ENCODE measurements at places on chromosomes 5 and 9.

DNA sequence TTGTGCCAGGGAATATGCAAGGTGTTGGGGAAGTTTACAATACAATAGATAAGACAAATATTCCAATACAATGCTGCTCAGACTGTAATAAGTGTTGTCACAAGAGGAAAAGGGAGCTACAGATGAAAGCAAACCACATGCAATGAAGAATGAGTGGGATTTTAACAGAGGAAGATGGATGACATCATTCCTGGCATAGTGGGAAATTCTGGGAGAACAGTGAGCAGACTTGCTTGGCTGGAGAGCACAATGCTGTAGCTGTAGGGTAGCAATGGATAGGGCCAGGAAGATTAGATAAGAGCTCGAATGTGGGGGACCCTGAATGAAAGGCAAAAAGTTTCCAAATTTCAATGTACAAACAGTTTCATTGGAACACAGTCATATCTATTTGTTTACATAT is 9.5 kb upstream of the DPYSL3 start:
- no peak for DNase-seq

GRCh38 chr5:171050916-171051315 is 189.1 kb downstream of the RANBP17 start:
- no peak for DNase-seq

GRCh38 chr5:91850031-91850430 is 466.9 kb upstream of the ARRDC3 start:
- DNase-seq, result no peak

DNA sequence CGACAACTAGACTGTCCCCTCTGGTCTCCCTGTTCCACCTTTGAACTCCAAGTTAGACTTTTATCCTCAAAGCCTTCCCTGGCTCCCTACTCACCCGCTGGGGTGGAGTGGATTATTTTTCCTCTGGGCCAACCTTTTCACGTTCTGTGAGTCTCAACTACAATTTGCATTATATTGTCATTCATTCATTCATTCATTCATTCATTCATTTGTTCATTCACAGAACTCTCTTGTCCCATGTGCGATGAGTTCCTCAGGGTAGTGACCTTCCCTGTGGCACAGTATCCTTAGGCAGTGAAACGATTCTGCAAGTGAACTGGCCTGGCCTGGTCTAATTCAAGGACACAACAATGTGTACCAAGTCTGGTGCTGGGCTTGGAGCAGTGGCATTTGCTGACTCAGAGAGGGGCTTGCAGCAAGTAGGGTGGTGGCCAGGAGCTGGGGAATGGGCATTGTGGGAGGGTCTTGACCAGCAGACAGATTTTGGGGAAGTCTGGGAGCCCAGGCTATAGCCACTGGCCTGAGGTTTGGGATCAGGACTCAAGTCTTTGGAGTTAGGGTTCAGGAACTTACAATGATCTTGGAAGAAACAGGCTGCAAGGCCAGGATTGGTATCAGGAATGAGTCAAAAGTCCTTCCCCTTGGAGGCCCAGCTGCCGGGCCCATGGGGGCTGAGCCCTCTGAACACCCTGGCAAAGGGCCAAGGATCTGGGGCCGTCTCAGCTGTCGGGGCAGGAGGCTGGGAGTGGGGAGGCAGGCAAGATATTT is 37.2 kb upstream of the COL15A1 start:
- no peak for DNase-seq

GRCh38 chr9:79572608-79573411 is 1.0 kb downstream of the TLE4 start:
- no peak for DNase-seq

DNA sequence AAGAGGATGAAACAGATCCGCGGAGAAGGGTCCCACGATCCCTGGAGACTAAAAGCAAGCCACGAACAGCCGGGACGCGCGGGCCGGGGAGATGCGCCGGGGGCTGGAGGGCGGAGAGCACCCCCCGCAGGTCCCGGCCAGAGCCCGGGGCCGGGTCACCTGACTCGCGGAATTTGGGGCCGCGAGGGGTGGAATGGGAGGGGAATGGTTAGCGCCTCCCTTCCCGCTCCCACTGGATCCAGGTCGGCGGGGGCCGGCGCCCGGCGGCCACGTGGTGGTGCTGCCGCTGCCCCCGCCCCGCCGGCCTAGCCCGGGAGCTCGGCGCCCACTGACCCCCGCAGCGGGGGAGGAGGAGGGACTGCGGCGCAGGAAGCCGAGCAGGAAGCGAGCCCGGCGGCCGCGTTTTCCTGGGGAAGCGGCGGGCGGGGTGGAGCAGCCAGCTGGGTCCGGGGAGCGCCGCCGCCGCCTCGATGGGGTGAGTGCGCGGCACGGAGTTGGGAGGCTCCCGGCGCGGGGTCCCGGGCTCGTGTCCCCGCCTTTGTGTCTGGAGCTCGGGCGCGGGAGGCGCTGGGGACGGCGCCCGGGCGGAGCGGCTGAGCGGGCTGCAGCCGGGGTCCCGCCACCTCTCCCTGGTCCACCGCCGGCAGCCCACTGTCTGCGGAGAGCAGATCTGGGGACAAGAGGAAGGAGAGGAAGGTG is at the start of gene RAI14:
Gene RAI14, plus strand, starts transcription at position 328 of the 699 bp plus-strand sequence. CDS start 30,592 bp downstream, outside the sequence.
- DNase-seq, result peak; percentile 21

DNA sequence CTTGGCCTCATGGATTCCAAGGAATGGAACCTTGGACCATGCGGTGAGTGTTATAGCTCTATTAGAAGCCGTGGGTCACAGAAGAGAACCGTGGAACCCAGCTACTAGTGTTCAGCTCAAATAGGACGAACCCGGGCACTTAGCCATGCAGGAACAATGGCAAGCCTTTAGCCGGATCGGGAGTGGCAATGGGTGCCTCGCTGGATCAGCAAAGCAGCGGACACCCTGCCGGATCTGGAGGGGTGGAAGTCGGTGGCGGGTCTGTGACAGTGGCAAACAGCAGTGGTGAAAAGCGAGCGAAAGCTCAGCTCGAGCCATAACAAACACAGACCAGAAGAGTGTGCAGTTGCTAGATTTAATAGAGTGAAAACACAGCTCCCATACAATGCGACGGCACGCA is 2.4 kb upstream of the CDO1 start:
- DNase-seq, result no peak

All from stimulated activated CD4-positive, alpha-beta T cell treated with anti-CD3 and anti-CD28 coated beads, Interleukin-12 subunit alpha, Interleukin-12 subunit beta, amount 100 ng/mL, for 48 hours (primary cell).